Fibroblast of skin of left quadriceps (primary cell): ENCODE measurements at places on chromosomes 4 and X.

DNA sequence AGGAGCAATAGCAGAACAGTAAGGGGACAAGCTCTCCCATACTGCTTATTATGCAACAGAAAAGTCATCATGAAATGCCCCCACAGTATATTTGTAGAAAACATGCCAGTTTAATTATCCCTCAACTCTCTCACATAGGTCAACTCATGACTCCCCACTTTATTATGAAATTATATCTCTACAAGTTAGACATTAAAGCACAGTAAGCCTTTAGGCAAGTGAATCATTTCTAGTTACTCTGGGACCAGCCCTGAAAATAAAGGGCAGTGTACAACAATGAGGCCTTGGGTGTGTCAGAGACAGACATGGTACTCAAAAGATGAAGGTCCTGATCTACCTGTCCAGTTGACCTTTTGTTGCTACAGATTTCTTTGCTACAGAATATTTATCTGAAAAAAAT is 191.9 kb downstream of the FBXW7 start:
- no peak for DNase-seq

DNA sequence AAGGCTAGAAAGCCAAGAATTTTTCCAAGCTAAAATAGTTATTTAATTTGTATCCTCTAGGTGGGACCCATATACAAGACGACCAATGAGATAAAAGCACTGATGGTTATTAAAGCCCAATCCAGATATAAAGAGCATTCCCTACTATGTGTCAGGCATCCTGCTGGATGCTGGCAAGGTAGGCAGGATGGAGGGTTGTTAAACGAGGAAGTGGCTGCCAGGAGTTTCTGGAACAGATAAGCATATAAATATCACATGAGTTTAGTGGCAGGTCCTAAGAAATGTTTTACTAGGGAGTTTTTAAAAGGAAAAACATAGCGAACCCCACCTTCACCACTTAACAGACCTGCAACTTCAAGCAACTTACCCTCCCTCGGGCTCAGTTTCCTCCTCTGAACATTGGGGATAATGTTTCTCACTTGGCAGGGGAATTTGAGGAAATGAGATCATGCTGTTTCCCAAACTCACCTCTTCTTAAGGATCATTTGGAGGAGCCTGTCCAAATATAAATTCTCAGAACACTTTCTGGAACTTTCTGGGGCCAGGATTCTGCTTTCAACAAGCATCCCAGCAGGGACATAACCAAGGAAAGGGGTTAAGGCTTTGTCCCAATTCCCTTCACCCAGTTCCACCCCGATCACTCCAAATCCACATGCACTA is 94.3 kb upstream of the LDB2 start:
- no peak for DNase-seq

- peak; percentile 30 for DNase-seq
Observed at GRCh38 chr4:6546681-6547447, 28.1 kb upstream of the MAN2B2 start.

GRCh38 chr4:136203199-136203598 is 1329.1 kb downstream of the PCDH18 start:
- DNase-seq: no peak

DNA sequence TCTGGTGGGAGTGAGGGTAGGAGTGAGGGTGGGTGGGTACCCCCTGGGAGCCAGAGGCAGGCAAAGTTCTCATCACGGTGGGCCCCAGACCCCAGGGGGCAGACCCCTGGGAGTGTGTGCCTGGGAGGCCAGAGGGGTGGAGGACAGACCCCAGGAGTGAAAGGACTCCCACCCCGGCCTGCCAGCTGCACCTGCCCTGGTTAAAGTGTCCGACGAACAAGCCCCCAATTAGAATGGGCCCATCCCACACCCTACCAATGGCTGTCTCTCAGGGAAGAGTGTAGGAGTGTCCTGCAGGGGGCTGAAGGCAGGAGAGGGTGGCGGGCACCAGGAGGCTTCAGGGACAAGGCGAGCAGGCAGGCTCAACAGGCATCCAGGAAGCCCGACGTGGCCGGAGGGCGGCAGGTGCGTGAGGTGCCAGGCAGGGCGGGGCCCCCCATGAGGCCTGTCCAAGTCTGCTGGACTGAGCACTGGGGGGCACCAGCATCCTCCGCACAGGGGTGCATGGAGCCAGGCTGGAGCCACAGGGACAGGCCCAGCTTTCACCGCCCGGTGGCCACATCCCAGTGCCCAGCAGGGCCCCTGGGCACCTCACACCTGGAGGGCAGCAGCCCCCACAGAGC is 8.7 kb downstream of the PDE6B start:
- DNase-seq: no peak

DNA sequence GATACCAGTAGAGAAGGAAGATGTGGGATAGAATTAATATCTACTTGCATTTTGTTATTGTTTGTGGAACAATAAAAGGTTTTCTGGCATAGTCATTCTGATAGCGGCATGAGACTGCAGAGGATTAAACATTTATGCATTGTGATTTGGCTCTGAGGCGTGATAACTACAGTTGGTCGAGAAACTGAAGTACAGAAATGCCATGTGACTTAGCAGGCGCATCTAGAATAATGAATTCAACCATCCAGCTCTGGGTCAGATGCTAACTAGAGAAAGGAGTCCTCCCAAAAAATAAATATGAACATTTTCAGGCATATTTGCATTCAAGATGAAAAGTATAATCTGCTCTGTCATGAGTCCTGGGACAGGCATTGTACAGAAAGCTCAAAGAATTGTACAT is 62.8 kb downstream of the CCSER1 start:
- DNase-seq: no peak

DNA sequence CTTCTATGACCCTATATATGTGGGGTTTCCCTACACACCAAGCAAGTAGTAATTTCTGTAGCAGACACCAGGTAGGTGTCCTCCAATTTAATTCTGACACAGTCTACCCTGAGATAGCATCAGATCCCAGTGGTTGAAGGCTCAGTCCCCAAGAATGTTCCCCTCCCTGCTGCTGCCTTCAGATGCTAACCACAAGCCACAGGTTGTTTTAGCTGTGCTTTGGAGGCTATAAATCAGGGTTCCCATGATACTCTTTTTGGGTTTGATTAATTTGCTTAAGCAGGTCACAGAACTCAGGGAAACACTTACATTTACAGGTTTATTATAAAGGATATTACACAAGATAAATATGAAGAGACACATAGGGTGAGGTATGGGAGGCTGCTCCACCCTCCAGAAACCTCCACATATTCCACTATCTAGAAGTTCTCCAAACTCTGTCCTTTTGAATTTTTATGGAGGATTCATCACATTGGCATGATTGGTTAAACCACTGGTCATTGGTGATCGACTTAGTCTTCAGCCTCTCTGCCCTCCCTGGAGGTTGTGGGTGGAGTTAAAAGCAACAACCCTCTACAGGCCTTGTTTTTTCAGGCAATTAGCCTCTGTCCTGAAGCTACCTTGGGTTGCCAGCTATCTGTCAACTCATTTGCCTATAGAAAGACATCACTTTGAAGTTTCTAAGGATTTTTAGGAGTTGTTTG is 50.8 kb downstream of the GRIA2 start:
- DNase-seq: no peak

- no peak for DNase-seq
Observed at GRCh38 chr4:92099861-92100260, 203.9 kb upstream of the GRID2 start.

DNA sequence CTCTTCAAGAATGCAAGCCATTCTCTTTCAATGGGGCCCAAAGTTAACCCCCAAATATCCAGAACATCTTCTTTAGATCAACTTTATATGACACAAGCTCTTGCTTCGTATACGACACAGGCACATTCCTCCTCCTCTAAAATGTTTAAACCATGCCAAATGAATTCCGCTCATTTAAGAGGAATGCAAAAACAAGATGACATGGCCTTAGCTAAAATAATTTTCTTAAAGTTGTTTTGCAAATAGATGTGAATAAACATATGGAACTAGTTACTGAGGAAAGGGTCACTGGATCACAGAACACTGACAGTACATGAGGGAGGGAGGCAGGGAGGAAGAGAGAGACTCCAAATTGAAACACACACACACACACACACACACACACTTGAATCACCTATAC is 97.4 kb downstream of the RASL11B start:
- DNase-seq: peak; percentile 95

DNA sequence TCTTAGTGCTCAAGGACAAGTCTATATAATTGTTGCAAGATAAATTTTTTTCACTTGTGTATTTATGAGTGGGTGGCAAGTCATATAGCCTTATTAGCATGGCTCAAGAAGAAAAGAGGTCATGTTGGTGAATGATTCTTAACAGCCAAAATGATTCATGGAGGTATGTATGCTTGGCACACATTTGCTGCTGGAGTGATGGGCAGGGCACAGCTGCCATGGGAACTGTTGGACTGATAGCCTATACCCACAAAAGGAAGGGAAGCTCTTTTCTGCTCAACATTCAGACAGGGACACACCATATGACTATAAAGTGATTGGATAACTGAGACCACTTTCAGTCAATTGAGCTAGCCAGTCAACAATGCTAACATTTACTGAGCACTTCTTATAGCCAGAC is 46.8 kb upstream of the PITX2 start:
- no peak for DNase-seq

- no peak for DNase-seq
Observed at GRCh38 chrX:5142644-5143043, 1086.0 kb downstream of the NLGN4X start.

DNA sequence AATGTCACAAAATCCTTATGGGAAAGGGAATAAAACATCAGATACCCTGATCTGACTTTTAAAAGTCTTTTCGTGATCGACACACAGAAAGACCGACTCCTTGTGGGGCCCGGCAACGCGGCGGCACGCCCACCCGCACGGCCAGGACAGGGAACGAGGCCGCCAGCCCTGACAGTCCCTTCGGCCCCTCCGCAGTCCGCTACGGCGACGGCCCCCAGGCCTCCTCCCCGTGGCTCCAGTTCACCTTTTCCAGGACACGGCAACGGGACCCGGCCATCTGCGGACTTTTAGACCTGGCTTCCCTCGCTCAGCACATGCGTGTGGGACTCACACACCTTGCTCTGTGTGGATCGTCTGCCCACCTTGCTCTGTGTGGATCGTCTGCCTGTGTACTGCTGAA is 33.6 kb upstream of the GTPBP6 start:
- no peak for DNase-seq

- DNase-seq: no peak
Observed at GRCh38 chr4:61301271-61301670, 101.1 kb downstream of the ADGRL3 start.
